Naive thymus-derived CD4-positive, alpha-beta T cell (primary cell): ENCODE measurements at places on chromosomes 4 and X.

DNA sequence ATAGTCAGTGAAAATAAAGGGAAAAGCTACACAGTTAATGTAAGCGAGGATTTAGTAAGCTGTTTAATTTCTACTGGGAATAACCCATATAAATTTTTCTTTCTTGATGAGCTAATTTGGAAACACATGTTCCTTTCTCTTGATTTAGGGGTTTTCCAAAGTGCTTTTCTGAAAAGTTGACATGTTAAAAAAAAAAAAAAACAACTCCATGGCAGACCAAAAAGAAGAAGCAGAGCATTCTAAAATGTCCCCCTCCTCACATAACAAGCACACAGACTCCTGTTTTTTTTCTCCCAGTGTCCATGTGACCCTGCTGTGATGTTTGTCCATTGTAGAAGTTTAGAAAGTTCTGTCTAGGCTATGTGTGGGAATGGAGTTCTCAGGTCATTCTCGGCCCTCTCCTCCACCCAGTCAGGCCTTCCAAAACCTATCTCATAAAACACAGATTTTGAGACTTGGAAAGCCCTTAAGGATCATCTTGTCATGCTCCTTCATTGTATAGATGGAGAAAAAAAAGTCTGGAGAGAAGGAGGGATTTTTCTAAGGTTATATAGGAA lies 792 bp downstream of the CLIC2 start:
- H3K4me3 ChIP-seq, result no peak overlapping the region
- H3K4me1 ChIP-seq, result no peaks in the 10 kb centered on the region
- H3K27ac ChIP-seq, result no peak overlapping the region
- no peaks in the 10 kb centered on the region for H3K27me3 ChIP-seq
- no peaks in the 10 kb centered on the region for H3K36me3 ChIP-seq

- no peak overlapping the region for H3K27ac ChIP-seq
- H3K4me1 ChIP-seq, result no peaks in the 10 kb centered on the region
- H3K36me3 ChIP-seq, result no peaks in the 10 kb centered on the region
- no peak for DNase-seq
- no peaks in the 10 kb centered on the region for H3K27me3 ChIP-seq
These were observed 2370.7 kb downstream of the PCDH7 start for GRCh38 chr4:33090910-33091309.

GRCh38 chrX:21723084-21723483 lies 34.8 kb downstream of the SMPX start:
- DNase-seq, result no peak
- H3K27ac ChIP-seq, result no peak overlapping the region
- H3K4me1 ChIP-seq, result no peaks in the 10 kb centered on the region

DNA sequence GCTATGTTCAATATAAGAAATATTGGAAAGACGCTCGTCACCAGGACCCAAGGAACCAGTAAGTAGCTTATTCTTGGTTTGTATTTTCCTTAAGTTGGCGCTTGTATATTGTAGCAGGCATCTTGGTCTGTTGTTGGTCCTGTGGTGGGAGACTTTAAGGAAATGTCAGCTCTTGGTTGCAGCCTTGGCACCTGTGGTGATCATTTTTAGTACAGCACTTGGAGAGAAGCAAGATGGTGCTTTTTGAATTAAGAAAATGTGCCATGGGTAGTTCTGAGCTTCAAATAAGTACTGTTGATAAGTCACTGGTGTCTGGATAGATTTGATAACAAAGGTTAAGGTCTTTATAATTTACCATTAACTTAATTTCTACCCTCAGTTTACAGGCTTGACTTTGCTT lies 1.1 kb downstream of the RPS3A start:
- peak overlapping the region; percentile 89 for H3K27ac ChIP-seq
- DNase-seq, result no peak
- peaks cover 32% of the 10 kb centered on the region for H3K36me3 ChIP-seq

DNA sequence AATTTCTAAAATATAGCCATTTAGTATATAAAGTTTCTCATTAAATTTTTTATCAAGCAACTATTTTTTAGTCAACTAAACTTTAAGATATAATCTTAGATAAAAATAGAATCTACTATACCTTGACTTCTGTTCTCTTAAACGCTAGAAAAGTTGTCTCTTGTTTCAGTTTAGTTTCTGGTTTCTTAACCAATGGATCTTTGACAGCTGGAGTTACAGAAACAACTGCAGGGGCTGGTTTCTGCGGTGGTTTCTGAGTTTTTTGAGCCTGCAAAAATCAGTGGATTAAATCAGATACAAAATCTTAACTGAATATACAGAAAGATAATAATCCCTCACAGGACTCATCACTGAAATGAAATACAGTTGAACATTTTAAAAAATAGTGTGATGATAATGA lies 21.9 kb downstream of the INTS12 start:
- DNase-seq, result no peak
- H3K36me3 ChIP-seq, result peaks cover 44% of the 10 kb centered on the region
- no peaks in the 10 kb centered on the region for H3K4me1 ChIP-seq
- no peak overlapping the region for H3K27ac ChIP-seq
- no peaks in the 10 kb centered on the region for H3K27me3 ChIP-seq
- H3K4me3 ChIP-seq, result no peak overlapping the region

- no peaks in the 10 kb centered on the region for H3K4me1 ChIP-seq
- no peaks in the 10 kb centered on the region for H3K36me3 ChIP-seq
- H3K4me3 ChIP-seq, result no peak overlapping the region
- H3K27ac ChIP-seq, result no peak overlapping the region
- DNase-seq, result no peak
These were observed 221.0 kb downstream of the PALLD start for GRCh38 chr4:168717847-168718246.

- no peaks in the 10 kb centered on the region for H3K36me3 ChIP-seq
- no peak overlapping the region for H3K27ac ChIP-seq
- H3K27me3 ChIP-seq, result no peaks in the 10 kb centered on the region
- no peak overlapping the region for H3K4me3 ChIP-seq
- no peaks in the 10 kb centered on the region for H3K4me1 ChIP-seq
- DNase-seq, result no peak
These were observed 123.3 kb downstream of the SLC10A7 start for GRCh38 chr4:146398404-146398803.

- H3K4me1 ChIP-seq, result no peaks in the 10 kb centered on the region
- no peak overlapping the region for H3K4me3 ChIP-seq
- H3K27me3 ChIP-seq, result no peaks in the 10 kb centered on the region
- no peaks in the 10 kb centered on the region for H3K36me3 ChIP-seq
These were observed 282.6 kb downstream of the ADGRA3 start for GRCh38 chr4:22233230-22233629.

GRCh38 chrX:121581885-121582284 lies 534.5 kb downstream of the GLUD2 start:
- H3K36me3 ChIP-seq, result no peaks in the 10 kb centered on the region
- H3K4me1 ChIP-seq, result no peaks in the 10 kb centered on the region
- no peak overlapping the region for H3K4me3 ChIP-seq

GRCh38 chr4:26648260-26648659 lies 64.4 kb downstream of the TBC1D19 start:
- no peak overlapping the region for H3K27ac ChIP-seq
- no peaks in the 10 kb centered on the region for H3K4me1 ChIP-seq
- DNase-seq, result no peak
- H3K36me3 ChIP-seq, result no peaks in the 10 kb centered on the region
- no peak overlapping the region for H3K4me3 ChIP-seq

DNA sequence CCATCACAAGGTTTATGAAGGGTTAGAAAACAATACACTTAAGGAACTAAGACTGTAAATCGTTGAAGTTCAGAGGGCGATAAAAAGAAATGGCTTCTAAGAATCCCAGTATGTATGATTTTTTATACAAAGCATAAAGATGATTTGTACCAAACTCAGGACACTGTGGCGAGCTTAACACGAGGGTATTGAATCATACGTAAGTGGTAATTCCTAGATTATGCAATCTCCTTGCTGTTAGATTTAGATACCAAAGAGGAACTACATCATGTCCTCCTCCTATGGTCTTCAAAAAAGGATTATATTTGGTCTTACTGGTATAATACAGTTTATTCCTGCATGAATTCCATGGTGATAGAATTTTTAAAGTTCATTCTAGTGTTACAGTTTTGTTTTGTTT lies 23.9 kb downstream of the NFKB1 start:
- H3K4me1 ChIP-seq, result peaks cover 11% of the 10 kb centered on the region
- no peak for DNase-seq
- H3K27ac ChIP-seq, result no peak overlapping the region

- H3K36me3 ChIP-seq, result no peaks in the 10 kb centered on the region
- no peak overlapping the region for H3K27ac ChIP-seq
- H3K4me1 ChIP-seq, result no peaks in the 10 kb centered on the region
- DNase-seq, result no peak
These were observed 58.1 kb downstream of the DCHS2 start for GRCh38 chr4:154433543-154433942.

- H3K27me3 ChIP-seq, result peaks cover 30% of the 10 kb centered on the region
- H3K36me3 ChIP-seq, result no peaks in the 10 kb centered on the region
- H3K4me1 ChIP-seq, result no peaks in the 10 kb centered on the region
- H3K27ac ChIP-seq, result no peak overlapping the region
- no peak overlapping the region for H3K4me3 ChIP-seq
These were observed 5.2 kb downstream of the POU4F2 start for GRCh38 chr4:146643812-146644401.

DNA sequence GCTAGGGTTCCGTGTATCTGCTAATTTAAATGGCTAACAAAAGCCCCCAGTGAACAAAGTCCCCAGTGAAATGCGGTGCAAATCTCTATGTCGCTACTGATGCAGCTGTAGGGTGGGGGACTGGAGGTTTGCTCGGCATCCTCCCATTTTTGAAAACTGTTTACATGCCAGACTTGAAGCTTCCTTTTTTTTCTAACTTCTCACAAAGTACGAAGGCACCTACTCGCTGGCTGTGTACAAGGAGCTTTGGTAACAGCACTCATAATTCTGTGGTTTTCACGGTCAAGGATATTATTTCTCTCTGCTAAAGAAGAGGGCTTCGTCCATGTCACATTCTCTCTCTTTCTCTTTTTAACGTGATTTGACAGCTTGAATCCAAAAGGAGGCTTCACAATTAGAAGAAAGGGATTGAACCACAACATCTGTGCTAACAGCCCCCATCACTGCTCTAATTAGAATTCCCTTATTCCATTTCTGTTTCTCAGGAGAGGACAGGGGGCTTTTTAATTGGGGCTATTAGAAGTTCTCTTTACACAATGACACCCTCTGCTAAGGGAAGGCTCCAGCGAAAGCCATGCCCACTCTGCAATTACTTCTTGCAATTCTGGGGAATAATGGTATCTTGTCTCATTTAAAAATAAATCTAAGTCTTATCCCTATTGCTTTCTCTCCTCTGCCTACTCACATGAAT lies 46.7 kb downstream of the TMEM156 start:
- DNase-seq, result no peak
- H3K27ac ChIP-seq, result no peak overlapping the region
- no peaks in the 10 kb centered on the region for H3K27me3 ChIP-seq
- no peaks in the 10 kb centered on the region for H3K4me1 ChIP-seq

- no peak for DNase-seq
- H3K36me3 ChIP-seq, result no peaks in the 10 kb centered on the region
- H3K4me3 ChIP-seq, result no peak overlapping the region
- no peaks in the 10 kb centered on the region for H3K4me1 ChIP-seq
- H3K27me3 ChIP-seq, result no peaks in the 10 kb centered on the region
These were observed 3.7 kb upstream of the PIR start for GRCh38 chrX:15496824-15497223.

DNA sequence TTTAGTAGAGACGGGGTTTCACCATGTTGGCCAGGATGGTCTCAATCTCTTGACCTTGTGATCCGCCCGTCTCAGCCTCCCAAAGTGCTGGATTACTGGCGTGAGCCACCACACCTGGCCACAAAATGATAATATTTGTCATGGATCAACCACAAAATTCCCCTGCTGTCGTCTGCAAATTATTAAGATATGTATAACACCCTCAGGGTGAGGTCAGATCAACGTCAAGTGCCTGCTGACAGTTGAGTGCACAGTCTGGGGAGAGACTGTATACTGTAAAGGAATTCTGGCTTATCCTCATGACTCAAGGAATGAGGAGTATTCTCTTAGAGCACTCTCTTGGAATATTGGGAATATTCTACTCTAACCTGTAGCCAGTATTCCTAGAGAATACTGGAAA lies 11.2 kb downstream of the EPGN start:
- H3K4me1 ChIP-seq, result no peaks in the 10 kb centered on the region
- no peak overlapping the region for H3K4me3 ChIP-seq
- DNase-seq, result no peak
- H3K27me3 ChIP-seq, result no peaks in the 10 kb centered on the region

DNA sequence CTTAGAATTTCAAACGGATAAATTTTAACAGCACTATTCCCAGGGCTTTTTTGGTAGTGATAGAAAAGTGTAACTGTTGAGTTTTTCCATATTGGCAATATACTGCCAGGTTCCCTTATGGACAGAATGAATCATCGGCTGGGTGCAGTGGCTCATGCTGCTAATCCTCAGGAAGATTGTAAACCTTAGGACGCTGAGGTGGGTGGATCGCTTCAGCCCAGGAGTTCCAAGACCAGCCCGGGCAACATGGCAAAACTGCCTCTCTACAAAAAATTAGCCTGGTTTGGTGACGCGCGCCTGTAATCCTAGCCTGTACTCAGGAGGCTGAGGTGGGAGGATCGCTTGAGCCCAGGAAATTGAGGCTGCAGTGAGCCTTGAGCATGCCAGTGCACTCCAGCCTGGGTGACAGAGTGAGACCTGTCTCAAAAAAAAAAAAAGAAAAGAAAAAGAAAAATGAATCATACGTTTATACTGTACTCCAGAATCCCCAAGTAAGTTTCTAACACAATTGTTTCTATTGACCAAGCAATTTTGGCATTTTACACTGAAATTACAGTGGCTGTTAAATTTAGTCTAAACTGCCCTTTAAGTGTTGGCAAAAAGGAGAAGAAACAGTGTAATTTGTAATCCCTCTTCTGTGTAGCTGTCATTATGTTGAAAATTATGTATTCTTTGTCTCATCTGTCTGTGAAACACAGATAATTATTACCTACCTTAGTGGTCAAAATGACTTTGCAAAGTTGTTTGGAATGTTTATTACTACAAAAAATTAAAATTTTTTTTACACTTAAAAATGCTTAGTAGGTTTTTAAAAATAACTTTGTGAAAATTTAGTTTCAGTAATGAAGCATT lies 1.8 kb downstream of the SLC30A9 start:
- H3K36me3 ChIP-seq, result no peaks in the 10 kb centered on the region
- no peak overlapping the region for H3K4me3 ChIP-seq
- peaks cover 12% of the 10 kb centered on the region for H3K4me1 ChIP-seq
- H3K27ac ChIP-seq, result no peak overlapping the region
- DNase-seq, result no peak

DNA sequence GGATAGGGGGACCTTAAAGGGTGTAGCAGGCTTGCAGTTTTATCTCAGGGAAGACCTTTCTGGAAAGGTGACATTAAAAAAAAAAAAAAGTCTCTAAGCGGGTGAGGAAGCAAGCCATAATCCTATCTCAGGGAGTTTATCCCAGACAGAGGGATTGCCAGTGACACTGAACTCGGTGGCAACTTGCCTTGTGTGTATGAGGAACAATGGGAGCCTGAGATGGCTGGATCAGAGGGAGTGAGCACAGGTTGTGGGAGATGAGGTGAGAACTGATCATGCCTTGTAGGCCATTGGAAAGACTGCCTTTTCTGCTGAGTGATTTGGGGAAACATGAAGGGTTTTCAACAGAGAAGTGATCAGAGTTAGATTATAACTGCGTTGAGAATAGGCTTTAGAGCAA lies 31.1 kb downstream of the DTHD1 start:
- no peaks in the 10 kb centered on the region for H3K36me3 ChIP-seq
- no peak for DNase-seq
- peaks cover 3% of the 10 kb centered on the region for H3K4me1 ChIP-seq
- H3K27ac ChIP-seq, result no peak overlapping the region
